ENCODE measurements at places on chromosomes 5 and 9.
A peak's percentile ranks its signal among the peaks of the same experiment; 100 is the strongest.

DNA sequence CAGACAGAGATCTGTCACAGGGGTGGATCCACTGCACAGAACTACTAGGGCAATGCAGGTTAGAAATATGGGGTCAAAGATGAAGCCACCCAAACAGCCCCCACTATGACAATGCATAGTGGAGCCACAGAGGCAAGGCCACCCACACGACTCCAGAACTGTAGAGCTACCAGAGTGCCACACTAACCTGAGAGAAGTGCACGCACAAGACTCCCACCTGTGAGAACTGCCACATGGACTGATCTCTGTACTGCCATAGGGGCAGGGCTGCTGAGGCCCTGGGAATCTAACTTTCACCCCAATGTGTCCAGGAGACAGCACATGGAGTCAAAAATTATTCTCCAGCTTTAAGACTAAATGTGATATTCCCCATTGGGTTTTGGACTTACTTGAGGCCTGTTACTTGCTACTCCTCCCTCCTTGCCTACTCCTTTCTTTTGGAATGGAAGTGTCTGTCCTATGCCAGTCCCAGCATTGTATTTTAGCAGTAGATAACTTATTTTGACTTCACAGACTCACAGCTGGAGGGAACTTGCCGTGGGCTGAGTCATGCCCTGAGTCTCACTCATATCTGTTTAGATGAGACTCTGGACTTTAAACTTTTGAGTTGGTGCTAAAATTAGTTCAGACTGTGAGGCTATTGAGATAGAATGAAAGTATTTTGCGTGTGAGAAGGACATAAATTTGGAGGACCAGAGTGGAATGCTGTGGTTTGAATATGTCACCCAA, 853.3 kb downstream of the MAT2B start:
- no peak for DNase-seq

DNA sequence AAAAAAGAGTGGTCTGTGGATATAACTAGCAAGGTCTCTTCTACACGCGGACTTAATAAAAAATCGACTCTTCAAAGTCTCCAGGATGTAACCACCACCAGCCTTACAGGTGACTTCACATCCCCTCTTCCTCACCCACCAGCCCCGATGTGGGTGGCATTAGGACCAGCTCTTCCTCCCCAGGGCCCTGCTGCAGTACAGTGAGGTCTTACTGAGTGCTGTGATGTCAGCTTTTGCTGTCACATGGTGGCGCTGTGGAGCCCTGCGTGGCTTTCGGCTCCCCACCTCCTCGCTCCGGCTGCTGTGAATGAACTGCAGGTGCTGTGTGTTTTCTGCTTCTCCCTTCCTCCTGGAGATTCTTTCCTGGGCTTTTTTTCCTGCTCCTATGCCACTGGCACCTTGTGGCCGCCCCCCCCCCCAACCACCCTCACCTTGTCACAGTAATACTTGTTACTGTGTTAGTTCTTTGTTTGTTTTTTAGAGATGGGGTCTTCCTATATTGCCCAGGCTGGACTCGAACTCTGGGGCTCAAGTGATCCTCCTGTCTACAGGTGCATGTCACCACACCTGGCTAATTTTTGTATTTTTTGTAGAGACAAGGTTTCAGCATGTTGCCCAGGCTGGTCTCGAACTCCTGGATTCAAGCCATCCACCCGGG, 15.8 kb upstream of the RAPGEF1 start:
- DNase-seq, result peak; percentile 63

- DNase-seq, result no peak
These were observed 101.2 kb downstream of the ESM1 start for GRCh38 chr5:54884195-54884536.

- DNase-seq, result no peak
These were observed 207.1 kb downstream of the GABRG2 start for GRCh38 chr5:162274679-162275078.

DNA sequence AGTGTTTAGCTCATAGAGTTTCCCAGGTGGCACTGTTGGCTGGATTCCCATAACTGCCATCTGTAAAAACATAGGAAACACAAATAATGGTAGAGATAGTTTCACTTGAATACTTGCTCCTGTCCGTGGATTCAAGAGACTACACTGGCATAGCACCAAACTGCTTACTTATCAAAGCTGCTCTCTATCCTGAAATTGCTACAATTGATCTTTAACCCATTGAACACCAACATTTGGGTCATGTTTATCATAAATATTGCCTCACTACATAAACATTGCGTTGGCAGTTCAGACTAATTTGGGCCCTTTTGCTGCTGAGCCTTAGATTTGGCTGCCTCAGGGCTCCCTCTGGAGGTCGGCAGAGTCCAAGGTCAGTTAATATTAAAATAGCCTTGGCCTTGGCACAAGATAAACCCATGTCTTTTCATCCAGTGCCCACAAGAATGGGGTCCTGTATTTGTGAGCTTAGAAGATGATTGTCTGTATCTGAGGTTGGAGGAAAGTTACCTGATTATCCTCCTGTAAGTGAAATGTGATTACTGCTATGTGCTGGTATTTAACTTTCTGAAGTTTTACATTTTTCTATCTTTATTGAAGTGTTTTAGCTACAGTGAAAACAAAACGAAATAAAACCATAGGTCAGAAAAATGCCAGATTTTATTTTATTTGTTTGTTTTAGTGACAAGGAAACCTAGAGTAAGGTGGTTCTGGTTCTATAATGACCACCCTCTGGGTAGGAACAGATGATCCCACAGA, 4.0 kb upstream of the RANBP3L start:
- no peak for DNase-seq

DNA sequence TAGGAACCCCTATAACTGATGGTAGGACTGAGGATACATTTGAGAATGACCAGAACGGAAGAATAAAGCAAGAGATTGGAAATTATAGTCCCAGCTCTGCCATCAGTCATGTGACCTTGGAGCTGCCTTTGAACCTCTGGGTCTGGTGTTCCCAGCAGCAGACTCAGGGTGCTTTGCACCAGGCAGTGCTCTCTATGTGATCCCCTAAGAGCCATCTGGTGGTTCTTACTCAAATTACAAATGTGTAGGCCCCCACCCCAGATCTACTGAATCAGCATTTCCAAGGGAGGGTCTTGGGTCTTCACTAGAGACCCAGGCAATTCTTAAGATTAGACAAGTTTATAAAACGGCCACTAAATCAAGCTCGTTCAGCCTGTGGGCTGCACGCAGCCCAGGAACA, 40.2 kb upstream of the PRDM12 start:
- no peak for DNase-seq

DNA sequence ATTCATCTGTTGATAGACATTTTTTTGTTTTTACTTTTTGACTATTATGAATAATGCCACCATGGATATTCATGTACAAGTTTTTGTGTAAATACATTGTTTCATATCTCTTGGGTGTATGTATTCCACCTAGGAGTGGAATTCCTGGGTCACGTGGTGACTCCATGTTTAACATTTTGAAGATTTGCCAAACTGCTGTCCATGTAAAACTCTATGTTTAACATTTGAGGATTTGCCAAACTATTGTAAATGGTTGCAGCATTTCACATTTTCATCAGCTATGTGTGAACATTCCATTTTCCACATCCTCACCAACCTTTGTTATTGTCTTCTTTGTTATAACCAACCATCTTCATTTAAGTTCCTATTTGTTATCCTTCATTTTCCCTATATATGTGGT, 12.2 kb downstream of the TMEFF1 start:
- DNase-seq, result no peak

DNA sequence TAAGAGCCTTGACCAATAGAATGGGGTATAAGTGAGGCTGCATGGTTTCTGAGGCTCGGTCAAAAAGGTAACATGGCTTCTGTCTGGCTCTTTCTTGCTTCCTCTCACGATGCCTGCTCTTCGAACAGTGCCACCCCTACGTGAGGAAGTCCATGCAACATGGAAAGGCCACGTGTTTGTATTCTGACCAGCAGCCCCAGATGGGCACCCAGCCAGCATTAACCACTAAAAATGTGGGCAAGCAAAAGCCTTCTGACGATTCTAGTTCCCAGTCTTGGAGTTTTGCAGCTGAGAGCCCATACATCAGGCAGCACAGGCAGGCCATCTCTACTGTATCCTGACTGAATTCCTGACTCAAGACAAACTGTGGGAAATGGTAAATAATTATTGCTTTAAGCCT, 24.2 kb upstream of the NREP start:
- DNase-seq, result no peak

DNA sequence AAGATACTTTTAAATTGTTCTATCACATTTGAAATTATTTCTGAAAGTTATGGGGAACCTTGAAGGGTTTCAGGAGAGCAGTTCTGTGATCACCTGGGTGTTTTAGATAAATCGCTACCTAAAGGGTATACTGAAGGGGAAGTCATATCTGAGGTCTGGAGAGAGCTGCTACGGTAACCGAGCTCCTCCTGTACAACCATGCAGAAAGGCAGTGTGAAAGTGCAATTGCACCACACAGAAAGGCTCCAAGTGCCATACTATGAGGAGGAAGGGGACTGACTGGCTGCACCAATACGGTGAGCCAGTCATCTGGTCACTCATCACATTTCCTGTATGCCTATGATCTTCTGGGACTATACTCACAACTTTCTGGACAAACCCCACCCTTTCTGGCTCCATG, 241.4 kb upstream of the SLC24A2 start:
- no peak for DNase-seq

- DNase-seq, result no peak
These were observed 98.7 kb downstream of the SLC24A2 start for GRCh38 chr9:19690128-19690527.

GRCh38 chr5:81268521-81269196, 32.7 kb upstream of the ZCCHC9 start:
- no peak for DNase-seq

DNA sequence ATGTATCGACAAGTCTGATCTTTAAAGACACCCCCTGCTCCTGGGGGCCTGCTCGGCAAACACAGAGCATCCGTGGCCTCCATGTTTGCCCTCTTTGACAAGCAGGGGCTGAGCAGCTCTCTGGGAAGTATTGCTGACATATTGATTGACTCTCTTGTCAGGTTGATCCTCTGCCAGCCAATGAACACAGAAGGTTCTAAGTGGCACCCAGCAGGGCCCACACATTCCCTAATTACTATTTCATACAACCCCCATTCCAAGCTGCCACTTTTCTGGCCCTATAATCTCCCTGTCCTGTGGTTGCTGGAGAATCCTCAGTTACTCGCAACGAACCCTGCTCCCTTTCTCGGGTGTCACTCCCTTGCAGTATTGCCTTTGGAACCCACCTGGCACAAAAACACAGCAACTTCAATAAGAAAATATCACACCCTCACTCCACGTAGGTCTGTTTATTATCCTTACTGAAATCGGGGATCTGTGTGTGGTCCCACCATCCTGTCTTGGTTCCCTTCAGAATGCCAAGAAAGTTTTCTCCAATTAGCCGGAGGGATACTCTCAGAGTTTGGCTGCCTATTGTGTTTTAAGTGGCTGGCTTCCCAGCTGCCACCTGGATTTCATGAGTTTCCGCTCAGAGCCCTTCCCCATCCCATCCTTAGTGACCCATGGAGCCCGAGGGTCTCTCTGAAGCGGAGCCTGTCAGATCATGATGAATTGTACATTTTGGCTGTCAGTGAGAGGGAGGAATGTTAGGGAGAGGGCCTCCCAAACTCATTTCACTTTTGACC, 249.0 kb upstream of the WWC1 start:
- DNase-seq, result no peak

DNA sequence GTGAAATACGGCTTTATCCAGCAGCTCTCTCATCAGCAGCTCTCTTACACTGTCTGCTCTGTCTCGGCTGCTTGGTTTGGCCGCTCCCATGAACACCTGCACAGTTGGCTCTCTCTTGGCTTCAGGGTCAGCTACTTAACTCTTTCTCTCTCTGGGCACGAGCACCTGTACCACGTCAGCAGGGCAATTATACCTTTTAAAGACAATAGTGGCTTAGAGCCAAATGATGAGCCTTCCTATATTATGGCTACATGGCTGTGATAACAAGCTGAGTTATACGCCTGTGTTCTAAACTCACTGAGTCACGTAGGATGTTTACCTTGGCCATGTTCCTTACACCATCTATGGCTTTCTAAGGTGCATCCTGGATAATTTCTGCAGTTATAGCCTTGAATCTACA, 69.2 kb upstream of the CTNND2 start:
- no peak for DNase-seq

GRCh38 chr5:81226949-81227348, 6.2 kb upstream of the CKMT2 start:
- DNase-seq, result no peak

DNA sequence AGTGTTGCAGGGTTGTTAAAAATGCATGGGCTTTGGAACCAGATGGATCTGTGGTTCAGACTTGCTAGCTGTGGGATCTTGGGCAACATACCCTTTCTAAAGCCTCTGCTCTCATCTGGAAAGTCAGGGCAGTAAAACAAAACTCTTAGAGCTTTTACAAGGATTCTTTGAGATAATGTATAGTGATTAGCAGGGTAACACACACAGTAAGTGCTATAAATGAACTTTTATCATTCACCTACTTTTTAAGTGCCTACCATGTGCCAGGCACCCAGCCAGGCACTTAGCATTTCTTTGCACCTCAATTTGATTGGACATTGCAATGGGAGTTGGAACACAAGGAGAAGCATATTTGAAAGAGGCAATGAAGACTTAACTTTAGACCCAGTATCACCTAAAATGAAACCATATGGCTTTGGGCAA, 208.6 kb upstream of the PAPPA start:
- no peak for DNase-seq
